Subcutaneous preadipocyte (primary cell): ENCODE measurements at places on chromosomes 7 and 10. TPM values are rescaled to one million over a fixed set of nuclear protein-coding genes. Genes with fewer than 3 reads are reported as not detected.

Gene NUTM2E
- under 0.01 TPM in 1 of 2 replicates, not detected in the other for total RNA-seq

Gene SPAG6
- not detected in 2 replicates for total RNA-seq

Gene CALML3
- not detected in 2 replicates for total RNA-seq

Gene ZNF394
- total RNA-seq = 19.5 and 27.2 TPM in 2 replicates

Gene MNX1
- total RNA-seq = not detected in 2 replicates

Gene CALHM3
- 0.39 and 1.1 TPM in 2 replicates for total RNA-seq

Gene VGF
- 0.39 TPM in 1 of 2 replicates, not detected in the other for total RNA-seq

Gene NUDT13
- 1.2 and 2.9 TPM in 2 replicates for total RNA-seq

Gene SORCS1
- not detected in 2 replicates for total RNA-seq

Gene PTN
- total RNA-seq = 0.20 and 0.37 TPM in 2 replicates

Gene THSD7A
- under 0.01 TPM in 2 replicates for total RNA-seq
